ENCODE measurements at places on chromosomes 7 and 10.

GRCh38 chr7:23333671-23334246 lies 34.6 kb downstream of the MALSU1 start:
- DNase-seq = no peak

DNA sequence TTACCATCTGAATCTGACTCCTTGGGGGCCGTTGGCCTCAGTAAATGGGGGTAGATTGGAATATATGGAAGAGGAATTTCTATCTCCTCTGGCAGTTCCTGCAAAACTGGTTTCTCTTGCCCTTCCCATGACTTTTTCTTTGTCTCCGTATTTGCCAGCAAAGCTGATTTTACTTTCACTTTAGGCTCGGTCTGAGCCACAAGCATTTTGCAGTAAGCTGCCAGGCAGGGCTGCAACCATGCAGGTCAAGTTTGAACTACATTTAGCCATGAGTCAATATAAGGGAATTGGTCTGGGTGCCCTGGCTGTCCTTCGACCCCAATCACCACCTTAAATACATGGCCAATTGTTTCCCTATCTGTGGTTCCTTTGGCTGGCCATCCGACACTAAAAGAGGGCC lies 104.3 kb downstream of the TRIM24 start:
- DNase-seq = no peak

- DNase-seq = no peak
These were observed 54.6 kb downstream of the TMEM209 start for GRCh38 chr7:130150587-130150986.

DNA sequence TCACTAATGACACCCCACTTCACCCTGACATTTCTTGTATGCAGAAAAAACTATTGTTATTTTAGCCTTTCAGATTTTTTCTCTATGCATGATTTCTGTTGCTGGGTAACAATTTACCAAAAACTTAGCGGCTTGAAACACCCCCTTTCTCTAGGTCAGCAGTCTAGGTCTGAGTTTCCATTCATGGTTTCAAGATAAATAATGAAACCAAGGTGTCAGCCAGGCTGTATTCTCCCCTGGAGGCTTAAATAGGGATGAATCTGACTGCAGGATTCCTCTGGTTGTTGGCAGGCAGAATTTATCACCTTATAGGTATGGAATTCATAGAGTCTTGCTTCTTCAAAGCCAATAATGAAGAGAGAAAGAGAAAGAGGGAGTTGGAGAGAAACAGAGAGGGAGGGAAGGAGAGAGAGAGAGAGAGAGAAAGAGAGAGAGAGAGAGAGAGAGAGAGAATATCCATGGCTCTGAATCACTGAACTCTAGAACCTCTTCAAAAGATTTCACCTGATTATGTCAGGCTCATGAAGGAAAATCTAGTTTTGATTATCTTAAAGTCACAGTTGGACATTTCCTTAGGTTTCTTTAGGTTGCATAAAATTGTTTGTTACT lies 1224.6 kb upstream of the LRRTM3 start:
- no peak for DNase-seq

GRCh38 chr7:41573015-41573414 lies 129.9 kb downstream of the INHBA start:
- no peak for DNase-seq

DNA sequence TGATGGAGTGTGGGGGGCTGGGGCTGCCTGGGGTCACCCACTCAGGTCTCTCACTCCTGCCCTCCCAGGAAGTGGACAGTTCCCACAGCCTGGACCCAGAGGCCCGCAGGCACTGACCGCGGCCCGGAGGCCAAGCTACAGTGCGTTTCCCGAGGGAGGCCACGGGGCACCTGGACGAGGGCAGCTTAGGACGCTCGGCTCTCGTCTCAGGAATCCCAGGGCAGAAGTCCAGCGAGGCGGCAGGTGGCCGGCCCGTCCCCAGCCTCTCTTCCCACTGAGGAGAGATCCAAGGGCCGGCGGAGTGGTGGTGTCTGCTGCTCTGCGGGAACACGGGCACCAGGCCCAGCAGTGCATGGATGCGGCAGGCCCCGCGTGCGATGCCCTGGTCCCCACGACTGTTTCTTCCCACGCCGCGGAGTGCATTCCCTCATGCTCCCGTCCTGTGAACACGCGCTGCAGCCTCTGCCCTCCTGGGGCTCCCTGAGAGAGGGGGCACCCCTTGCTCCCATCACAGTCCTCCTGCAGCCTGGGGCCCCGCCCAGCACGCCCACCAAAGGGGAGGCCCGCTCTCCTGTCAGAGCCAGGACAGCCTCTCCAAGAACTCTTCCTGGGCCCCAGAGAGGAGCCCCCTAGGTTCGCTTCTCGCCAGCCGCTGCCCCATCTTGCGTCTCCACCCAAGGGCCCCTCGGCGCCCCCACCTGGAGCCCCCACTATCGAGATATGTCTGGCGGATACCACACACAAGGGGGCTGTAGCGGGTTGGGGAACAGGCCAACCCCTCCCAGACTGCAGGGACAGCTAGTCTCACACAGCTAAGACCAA lies 24.3 kb upstream of the GPR146 start:
- no peak for DNase-seq

GRCh38 chr10:72790216-72790990 lies 98.5 kb downstream of the MCU start:
- DNase-seq = no peak

All from stimulated activated CD8-positive, alpha-beta memory T cell treated with anti-CD3 and anti-CD28 coated beads, Interleukin-15, amount 100 ng/mL, for 1 hour (primary cell).